ENCODE measurements at places on chromosomes 2 and 18.

DNA sequence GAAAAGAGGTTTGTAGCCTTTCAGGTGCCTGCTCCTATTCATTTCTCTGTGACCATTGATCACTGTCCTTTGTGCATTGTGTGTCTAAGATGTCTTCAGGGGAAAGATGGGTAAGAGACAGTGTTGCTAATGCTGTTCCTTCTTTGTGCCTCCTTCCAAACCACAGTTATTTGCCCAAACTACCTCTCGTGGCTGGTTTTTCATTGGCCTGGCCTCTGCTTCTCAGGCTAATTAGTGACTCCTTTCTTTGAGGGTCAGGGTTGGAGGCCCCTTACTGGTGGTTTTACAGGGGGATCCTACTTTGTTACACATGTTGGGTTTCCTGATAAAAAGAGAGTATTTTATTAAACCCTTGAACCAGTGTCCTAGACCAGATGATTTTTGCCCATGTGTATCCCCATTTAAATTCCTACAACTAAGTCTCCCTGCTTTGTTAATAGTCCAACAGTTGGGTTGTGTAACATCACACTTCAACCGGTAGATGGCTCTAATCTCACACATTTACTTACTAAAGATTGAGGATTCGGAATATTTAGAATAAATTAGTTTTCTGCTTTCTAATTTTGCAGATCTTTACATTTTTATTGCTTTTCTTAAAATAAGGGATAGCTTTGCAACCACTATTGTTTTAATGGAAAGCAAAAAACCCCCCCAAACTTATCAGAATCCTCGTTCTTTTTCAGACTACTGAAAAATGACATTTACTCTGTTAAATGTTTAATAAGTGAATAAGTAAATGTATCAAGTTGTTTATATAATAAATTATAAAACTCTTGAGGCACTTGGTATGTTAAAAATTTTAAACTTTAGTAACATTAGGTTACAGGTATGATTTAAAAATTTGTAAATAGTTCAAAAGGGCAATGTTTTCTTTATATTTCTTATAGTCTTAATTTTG lies 2.4 kb downstream of the MARS2 start:
- no peak for DNase-seq

- DNase-seq = no peak
Measured at GRCh38 chr2:134217924-134218323, 35.9 kb upstream of the MGAT5 start.

DNA sequence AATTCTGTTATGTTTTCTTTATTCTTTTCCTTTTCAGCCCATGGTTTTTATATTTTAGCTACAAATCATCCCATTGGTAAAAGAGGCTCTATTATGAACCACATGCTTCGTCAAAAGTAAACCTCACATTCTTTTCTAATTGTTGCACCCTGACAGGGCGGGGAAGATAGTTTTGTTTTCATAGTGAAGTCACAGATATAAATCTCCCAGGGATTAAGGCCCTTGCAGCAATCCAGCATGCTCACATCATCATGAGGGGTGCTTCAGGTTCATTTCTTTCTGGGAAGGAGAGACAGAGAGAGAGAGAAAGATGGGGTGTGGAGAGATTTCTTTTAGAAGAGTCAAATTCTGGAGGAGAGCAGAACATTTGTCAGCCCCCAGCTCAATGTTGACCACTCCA lies 124.5 kb upstream of the CDC42EP3 start:
- DNase-seq = no peak

- DNase-seq = no peak
Measured at GRCh38 chr18:3248062-3248657, 559 bp downstream of the MYL12A start.

DNA sequence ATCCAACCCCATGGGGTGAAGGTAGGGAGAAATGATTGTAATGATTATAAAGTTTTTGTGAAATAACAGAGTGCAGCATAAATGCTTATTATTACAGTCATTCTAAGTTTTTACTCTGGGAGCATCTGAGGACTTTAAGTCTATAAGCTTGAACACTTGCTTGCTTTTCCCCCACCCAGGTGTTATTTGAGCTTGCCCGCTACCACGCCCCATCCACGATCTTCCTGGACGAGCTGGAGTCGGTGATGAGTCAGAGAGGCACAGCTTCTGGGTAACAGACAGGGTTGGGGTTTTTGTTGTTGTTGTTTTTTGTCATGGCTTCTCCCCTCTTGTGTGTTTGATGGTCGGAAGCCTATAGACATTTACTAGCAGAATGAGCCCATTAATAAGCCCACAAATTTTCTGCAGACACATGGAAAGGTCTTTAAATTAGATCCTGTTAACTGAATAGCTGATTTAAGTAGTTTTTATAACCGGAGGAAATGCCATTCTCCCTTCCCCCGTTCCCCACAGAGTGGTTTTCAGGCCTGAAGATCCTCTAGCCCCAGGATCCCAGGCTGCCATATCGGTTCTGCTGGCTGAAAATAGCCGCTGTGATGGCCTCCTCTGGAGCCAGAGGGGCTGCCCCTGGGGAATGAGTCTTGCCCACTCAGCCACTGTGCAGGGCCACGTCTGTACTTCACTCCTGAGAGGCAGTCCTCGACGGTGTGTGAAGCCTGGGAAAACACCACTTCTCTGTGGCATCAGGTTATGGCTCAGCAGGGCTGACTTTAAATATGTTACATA lies 39.9 kb upstream of the ELOA2 start:
- DNase-seq = no peak

- DNase-seq = no peak
Measured at GRCh38 chr18:9951022-9951859, 37.4 kb downstream of the VAPA start.

DNA sequence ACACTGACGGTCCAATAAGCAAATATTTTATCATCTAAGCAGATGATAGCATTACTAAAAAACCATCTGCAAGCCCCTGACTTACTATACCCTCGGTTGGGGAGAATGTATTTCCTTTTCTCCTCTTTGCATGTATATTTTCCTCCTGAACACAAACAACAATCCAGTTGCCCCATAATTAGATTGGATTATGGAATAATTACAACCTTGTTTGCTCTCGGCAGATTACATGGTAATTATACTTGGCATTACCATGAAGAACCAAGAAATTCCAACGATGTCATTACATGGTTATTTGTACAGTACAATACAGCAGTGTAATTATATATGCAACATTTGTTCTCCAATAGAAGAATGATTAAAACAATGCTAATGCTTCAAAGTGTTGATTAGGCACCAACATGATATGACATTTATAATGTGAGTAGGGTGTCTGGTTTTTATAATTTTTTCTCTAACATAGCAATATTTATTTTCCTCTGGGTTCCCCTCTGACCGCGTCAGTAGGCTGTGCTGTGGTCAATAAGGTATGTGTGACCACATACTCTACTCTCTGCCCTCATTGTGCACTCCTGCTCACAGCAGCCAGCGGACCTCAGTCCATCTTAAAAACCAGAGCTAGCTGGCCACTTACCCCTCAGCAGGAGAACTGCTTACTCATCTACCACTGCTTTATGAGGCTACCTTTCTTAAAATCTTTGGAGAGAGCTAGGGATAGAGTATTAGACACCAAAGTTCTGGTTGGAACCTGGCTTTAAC lies 176.1 kb downstream of the INSIG2 start:
- DNase-seq = no peak

DNA sequence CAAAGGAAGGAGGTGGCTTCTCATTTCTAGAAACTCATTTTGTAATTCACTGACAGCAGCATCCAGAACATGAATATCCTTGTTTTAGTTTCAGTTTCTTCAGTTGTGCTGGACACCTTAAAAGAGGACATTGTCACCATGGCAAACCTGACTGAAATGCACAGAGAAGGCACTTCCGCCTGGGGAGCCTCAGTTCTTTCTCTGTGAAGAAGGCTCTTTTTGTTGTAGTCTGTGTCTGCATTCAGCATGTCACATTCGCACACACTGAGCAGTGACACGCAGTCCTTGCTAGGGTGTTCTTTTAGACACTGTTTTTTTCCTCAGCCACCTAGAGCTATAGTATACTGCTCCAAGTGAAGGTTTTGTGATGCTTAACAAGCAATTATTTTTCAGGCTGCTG lies 9.5 kb upstream of the RPRM start:
- DNase-seq = no peak

DNA sequence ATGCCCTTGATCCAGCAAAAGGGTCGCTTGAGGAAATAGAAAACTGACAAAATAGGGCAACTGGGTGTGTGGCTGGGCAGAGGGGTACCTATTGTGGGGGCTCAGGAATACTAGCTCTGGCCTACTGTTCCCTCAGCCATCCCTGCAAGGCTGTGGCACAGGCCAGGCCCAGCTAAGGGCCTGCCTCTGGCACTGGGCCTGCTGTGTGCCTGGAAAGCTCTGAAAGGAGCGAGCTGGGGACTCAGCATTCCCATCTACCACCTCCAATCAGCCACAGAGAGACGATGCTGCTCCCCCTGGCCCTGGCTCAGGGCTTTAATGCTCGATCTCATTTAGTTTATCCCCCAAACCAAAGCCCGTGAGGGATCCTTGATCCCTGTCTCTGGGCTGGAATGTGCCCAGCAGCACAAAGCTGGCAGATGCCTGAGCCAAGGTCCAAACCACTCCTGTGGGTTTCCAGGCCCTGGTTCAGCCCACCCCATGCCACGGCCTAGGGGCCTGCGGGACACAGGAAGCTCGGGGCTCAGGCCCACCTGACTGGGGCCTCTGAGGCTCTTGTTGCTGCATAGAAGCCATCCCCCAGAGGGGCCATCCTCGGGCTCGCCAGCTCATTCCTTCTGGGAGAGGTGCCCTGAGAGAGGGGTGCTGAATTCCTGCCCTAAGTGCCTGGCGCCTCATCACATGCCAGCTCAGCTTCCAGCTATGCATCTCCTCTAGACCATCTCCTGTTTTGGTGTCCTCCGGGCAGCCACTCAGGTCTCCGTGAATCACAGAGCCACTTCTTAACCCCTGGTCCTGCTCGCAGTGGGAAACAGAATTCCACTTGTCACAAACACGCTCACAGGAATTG lies 43.0 kb upstream of the KCNF1 start:
- no peak for DNase-seq

DNA sequence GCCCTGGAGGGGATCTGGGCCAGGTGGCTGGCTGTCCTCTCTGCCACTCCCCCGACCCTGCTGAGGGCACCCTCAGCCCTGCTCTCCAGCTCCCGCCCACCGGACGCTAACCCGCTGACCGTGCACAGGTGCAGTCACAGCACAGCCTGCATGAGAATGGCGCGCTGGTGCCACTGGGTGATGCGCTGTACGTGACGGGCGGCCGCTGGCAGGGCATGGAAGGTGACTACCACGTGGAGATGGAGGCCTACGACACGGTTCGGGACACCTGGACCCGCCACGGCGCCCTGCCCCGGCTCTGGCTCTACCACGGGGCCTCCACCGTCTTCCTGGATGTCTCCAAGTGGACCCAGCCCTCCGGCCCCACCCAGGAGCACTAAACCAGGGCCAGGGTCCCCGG lies 8.1 kb upstream of the ERFE start:
- DNase-seq = no peak

GRCh38 chr2:215952860-215953637 lies 60.3 kb downstream of the MREG start:
- DNase-seq = no peak

DNA sequence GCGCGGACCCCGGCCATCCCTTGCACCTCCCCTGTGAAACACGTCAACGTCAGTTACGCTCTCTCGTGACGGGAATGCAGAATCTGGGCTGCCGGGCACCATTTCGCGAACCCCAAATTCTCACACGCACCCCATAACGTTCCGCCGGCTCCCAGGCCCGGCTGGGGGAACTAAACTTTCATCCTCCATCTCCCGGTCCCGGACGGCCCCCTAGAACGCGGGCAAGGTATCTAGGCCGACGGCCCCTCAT lies 544 bp downstream of the DNAJC27 start:
- no peak for DNase-seq

DNA sequence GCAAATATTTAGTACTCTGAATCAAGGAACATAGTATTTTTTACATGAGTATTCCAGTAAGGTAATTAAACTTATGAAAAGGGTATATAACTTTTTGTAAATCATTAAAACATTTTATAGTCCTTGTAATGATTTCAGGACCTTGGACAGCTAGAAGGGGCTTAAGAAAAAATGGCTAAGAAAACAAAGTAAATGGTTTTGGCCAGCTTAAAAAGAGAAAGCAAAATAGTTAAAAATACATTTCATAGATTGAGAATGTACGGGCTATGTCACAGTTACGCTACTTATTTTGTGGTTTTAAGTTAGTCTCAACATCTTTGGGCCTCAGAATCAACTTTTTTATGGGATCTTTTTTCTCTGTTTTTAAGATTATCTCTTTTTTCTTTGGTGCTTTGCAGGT lies 26.7 kb downstream of the POLI start:
- DNase-seq = no peak

- no peak for DNase-seq
Measured at GRCh38 chr2:195300631-195301030, 356.4 kb upstream of the SLC39A10 start.

DNA sequence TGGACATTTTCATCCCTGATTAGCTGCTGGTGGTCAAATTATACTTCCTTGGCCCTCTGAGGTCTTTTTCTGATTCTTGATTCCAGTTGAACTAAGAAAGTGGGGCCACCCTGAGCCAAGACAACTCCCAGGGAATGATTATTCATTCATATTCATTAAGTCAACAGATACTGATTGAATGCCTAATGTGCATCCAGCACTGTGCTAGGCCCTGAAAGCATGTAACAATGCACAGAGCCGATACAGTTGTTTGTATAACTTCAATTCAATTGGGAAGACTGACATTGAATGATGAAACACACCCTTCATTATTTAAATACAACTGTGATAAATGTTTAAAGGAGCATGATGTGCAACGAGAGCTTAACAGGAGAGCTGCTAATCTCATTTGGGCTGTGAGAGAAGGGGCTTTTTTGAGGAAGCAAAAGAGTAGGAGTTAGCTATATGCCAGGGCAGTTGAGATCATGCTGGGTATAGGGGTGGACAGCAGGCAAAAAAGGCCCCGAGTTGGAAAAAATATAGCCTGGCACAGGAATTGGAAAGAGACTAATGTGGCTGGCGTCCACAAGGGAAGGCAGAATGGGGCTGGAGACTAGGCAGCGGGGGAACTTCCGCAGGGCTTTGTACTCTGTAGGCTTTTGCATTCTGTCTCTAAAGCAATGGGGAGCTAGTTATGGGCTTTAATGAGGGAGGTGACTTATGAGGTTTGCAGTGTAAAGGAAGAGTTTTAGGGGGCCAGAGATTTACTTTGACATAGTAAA lies 57.2 kb upstream of the ACVR1 start:
- no peak for DNase-seq

DNA sequence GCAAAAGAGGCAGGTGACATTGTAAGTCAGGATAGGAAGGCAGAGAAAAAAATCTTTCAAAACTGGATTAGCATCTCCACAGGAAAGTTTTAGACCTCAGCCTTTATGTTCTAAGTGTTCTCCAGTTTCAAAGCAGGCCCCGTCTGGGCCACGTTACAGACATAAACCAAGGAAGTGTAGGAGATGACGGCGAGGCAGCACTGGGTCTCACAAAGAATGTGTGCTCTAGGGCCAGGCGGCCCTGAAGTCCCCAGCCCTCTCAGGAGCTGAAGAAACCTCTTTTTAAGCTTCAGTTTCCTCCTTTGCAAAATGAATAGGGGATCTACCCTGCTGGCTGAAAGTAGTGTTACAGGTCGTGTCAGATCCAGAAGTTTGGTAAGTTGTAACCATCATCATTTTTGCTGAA lies 81.7 kb downstream of the SPRED2 start:
- DNase-seq = no peak

GRCh38 chr2:186126181-186126580 lies 359.9 kb upstream of the ZC3H15 start:
- no peak for DNase-seq

GRCh38 chr2:189577121-189577520 lies 3.5 kb downstream of the SLC40A1 start:
- no peak for DNase-seq

- no peak for DNase-seq
Measured at GRCh38 chr2:149141046-149141445, 102.5 kb downstream of the LYPD6B start.

- DNase-seq = no peak
Measured at GRCh38 chr2:219944866-219945265, 317.4 kb downstream of the SLC4A3 start.
